ENCODE measurements at places on chromosomes 16 and 17.
A peak's percentile ranks its signal among the peaks of the same experiment; 100 is the strongest.

DNA sequence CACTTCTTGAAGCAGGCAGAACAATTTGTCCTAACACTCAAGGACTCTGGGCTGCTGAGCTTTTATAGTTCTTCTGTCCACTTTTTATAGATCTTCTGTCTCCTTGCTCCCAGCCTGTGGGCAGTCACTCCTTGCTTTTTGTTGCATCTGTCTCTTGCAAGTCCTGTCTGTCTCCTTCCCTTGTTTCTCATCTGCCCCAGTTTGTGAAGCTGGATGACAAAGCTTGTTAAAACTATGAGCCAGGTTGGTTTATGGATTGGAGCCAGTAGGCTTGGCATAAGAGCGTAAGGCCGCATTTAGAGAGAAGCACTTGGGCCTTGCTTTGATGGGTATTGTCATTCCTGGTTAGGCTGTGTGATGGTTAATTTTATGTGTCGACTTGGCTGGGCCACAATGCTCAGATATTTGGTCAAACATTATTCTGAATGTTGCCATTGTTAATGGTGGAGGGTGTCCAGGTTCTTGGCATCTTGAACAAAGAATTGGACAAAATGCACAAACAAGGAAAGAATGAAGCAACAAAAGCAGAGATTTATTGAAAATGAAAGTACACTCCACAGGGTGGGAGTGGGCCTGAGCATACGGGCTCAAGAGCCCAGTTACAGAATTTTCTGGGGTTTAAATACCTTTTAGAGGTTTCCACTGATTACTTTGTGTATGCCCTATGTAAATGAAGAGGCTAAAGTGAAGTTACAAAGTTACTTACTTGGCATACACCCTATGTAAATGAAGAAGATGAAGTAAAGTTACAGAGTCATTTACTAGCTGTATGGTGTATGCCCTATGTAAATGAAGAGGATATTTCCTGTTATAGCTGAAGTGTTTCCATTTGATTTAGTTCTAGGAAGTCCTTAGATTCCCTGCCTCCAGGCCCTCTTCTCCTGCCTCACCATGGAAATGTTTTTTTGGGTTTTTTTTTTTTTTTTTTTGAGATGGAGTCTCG lies 8.0 kb upstream of the CPPED1 start:
- DNase-seq, result no peak

- peak; percentile 68 for DNase-seq
Measured at GRCh38 chr17:9522074-9522473, 53.5 kb downstream of the STX8 start.

DNA sequence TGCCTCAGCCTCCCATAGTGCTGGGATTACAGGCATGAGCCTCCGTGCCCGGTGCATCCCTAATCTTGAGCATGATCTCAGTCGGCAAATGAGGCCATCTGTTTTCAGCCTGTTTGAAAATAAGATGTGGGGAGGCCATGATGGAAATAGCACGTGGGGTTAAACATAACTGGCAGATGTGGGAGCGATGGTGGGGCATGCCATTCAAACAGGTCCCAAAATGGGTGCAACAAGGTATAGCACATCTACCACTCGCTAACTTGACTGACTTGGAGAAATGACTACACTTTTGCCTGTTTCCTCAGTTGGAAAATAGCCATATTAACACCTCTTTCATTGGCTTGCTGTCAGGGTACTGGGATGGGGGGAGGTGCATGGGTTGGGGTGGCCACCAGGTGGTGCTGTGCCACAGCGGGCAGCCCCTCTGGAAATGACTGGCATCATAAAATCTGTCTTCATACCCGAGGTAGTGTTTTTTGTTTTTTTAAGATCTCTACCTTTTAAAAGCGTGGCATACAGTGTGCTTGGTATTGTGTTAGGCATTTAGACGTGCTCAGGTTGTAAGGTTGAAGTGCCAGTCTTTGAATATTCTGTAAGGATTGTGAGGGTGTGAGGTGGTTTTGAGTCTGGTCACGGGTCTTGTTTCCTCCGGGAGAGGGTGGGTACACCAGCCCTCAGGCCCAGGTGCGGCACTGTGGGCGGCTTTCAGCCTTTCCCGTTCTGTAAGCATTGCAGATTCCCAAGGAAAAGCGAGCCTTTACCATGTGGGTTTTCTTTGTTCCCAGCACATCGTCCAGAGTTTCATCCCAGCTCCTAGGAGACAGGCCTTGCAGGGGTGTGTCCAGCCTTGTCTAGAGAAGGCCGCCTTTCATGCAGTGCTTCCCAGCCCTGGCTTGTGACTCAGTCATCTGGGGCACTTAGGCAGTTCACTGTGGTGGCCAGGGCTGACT lies 2.9 kb upstream of the TTYH2 start:
- peak; percentile 58 for DNase-seq

- DNase-seq, result peak; percentile 63
Measured at GRCh38 chr16:22232277-22233036, 26.4 kb downstream of the EEF2K start.
